ENCODE measurements at places on chromosomes 4 and X.

GRCh38 chrX:48829016-48829735, 2.9 kb downstream of the ERAS start:
- H3K27ac ChIP-seq = no peak overlapping the region
- H3K4me1 ChIP-seq = peaks cover 7% of the 10 kb centered on the region
- no peak overlapping the region for H3K4me3 ChIP-seq
- peaks cover 41% of the 10 kb centered on the region for H3K27me3 ChIP-seq

GRCh38 chrX:54248309-54248708, 65.3 kb upstream of the FAM120C start:
- DNase-seq = no peak
- no peak overlapping the region for H3K27ac ChIP-seq
- H3K4me3 ChIP-seq = no peak overlapping the region
- H3K27me3 ChIP-seq = no peaks in the 10 kb centered on the region

GRCh38 chrX:55486736-55487135, 2.9 kb downstream of the USP51 start:
- H3K4me3 ChIP-seq = no peak overlapping the region
- peaks cover 2% of the 10 kb centered on the region for H3K36me3 ChIP-seq
- H3K27me3 ChIP-seq = no peaks in the 10 kb centered on the region
- no peak for DNase-seq

DNA sequence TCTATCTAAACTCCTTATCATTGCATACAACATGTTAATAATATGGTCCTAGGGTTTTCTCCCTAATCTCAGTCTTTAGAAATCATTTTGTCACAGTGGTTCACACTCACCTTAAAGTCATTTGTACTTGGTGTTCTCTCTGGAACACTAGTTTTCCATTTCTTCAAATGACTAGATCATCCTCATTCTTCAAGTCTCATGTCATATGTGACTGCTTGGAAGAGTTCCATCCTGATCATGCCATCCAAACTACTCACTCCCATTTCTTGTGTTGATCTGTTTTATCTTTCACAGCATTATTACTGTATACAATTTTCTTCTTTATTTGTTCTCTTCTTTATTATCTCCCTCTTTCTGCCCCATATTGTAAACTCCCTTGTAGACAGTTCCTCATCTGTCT, 66.5 kb downstream of the HTR2C start:
- no peaks in the 10 kb centered on the region for H3K36me3 ChIP-seq
- H3K27ac ChIP-seq = no peak overlapping the region
- H3K4me1 ChIP-seq = no peaks in the 10 kb centered on the region
- no peaks in the 10 kb centered on the region for H3K27me3 ChIP-seq
- no peak overlapping the region for H3K4me3 ChIP-seq
- no peak for DNase-seq

- no peaks in the 10 kb centered on the region for H3K27me3 ChIP-seq
- no peak overlapping the region for H3K4me3 ChIP-seq
- peaks cover 75% of the 10 kb centered on the region for H3K36me3 ChIP-seq
- H3K4me1 ChIP-seq = peaks cover 87% of the 10 kb centered on the region
Observed at GRCh38 chr4:82360298-82361177, 13.3 kb downstream of the HNRNPD start.

DNA sequence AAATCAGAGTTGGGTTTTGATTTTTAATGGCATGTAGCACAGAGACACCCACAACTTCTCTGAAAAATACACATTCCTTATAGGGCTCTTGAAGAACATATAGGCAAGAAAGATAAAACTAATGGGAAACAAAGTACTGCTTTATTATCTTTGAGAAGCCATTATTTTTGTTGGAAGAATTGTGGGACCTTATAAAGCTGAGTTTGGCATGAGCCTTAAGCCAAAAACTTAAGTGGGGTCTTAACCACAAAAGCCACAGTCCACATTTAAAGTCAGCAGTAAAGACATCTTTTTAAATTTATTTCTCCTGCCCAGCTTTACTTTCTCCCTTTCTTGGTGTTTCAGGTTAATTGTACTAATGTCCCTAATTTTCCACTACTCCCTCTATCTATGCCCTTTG, 1297.3 kb downstream of the C4orf33 start:
- H3K4me1 ChIP-seq = no peaks in the 10 kb centered on the region
- no peaks in the 10 kb centered on the region for H3K27me3 ChIP-seq
- no peak overlapping the region for H3K27ac ChIP-seq
- H3K36me3 ChIP-seq = no peaks in the 10 kb centered on the region

- no peak for DNase-seq
- H3K27me3 ChIP-seq = peaks cover 2% of the 10 kb centered on the region
- H3K36me3 ChIP-seq = no peaks in the 10 kb centered on the region
- peaks cover 19% of the 10 kb centered on the region for H3K4me1 ChIP-seq
- no peak overlapping the region for H3K27ac ChIP-seq
- no peak overlapping the region for H3K4me3 ChIP-seq
Observed at GRCh38 chr4:7906171-7906701, 33.4 kb downstream of the AFAP1 start.

DNA sequence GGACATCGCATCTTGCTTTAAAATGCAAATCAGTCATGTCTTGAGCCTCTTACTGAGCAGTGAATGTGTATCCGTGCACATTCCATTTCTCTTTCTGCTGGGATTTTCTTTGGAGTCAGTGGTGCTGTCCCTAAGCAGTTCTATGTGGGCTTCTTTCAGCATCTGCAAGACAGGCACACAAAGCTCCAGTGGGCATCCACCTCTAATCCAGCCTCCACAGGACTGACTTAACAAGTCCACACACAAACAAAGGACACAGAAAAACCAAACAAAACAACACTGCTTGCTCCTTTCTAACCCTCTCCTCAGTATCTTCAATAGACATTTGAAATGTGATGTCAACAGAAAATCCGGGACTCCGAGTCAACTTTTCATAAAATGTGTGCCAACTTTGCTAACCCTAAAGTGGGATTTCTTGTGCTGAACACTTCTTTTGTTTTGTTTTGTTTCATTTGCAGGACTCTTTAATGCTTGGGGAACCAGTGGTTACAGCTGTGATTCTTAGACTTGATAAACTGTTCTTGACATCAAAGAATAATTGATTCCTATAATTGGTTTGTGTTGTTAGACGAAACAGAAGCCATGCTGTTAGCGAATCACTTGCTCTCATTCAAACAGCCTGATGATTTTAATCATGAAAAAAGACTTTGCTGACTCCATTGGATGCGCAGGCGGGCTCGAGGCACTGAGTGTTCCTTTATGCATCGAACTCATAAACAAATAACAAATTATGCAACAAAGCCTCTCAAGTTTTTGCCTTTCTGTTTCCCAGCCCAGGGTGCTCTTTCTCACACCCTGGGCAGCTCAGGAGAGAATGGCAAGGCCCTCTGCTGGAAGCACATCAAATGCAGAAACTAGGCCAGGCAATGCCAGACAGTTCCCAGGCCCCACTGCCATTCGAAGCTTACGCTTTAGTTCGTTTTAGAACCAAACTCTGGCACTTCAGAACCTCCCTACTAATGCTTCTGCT, 20.1 kb downstream of the ETNPPL start:
- H3K27ac ChIP-seq = no peak overlapping the region
- DNase-seq = no peak
- peaks cover 8% of the 10 kb centered on the region for H3K4me1 ChIP-seq
- peaks cover 2% of the 10 kb centered on the region for H3K27me3 ChIP-seq

GRCh38 chrX:7318241-7318640, 170.3 kb upstream of the PUDP start:
- no peaks in the 10 kb centered on the region for H3K27me3 ChIP-seq
- no peaks in the 10 kb centered on the region for H3K4me1 ChIP-seq
- DNase-seq = no peak
- H3K27ac ChIP-seq = no peak overlapping the region
- H3K4me3 ChIP-seq = no peak overlapping the region

DNA sequence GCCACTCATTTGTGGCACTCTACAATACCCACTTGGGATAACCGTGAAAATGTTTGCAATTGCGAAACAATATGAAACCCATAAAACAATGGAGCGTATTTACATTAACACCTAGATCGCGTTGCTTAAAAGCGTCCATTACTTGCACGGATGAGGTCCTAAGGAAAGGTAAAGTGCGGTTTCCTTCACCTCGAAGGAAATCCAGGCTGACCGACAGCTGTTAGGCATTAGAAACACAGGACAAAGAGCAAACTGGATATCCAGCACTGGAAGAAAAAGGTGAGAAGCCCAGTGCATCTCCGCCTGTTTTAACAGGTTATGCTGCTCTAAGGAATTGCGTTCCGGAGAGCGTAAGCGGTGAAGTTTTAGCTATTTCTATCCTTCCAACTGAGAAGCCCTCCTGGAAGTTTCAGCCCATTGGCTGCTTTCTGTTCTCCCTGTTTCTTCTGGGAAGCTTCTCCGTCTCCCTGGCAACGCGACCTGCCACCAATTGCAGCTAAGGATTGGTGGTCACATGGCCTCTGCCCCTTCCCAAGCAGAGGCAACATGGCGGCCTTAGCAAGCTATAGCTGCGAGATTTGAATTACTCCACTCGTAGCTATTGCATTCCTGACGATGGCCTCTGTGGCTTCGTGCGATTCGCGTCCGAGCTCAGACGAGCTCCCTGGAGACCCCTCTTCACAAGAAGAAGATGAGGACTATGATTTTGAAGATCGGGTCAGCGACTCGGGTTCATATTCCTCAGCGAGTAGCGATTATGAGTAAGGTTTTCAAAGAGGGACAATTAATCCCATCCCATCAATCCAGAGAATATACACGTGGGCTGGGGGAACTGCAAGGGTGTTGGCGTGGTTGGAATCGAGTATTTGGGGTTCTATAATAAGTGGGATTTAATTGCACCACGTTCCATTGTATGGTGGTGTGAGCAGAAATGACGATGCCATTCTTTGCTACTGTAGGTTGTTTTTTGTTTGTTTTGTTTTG, at the start of gene INTU:
TSS of gene INTU (plus strand) at position 538 of the 984 bp plus-strand sequence. CDS start at position 616, 78 bp downstream.
- no peaks in the 10 kb centered on the region for H3K36me3 ChIP-seq
- peak; percentile 48 for DNase-seq
- H3K4me3 ChIP-seq = peak within 1 kb of the TSS; percentile 68
- peaks cover 36% of the 10 kb centered on the region for H3K27me3 ChIP-seq
- peaks cover 11% of the 10 kb centered on the region for H3K4me1 ChIP-seq

GRCh38 chr4:83083925-83084475, 30.5 kb downstream of the PLAC8 start:
- peak overlapping the region; percentile 38 for H3K4me3 ChIP-seq
- peak overlapping the region; percentile 90 for H3K27ac ChIP-seq
- no peaks in the 10 kb centered on the region for H3K27me3 ChIP-seq
- H3K4me1 ChIP-seq = peaks cover 36% of the 10 kb centered on the region

DNA sequence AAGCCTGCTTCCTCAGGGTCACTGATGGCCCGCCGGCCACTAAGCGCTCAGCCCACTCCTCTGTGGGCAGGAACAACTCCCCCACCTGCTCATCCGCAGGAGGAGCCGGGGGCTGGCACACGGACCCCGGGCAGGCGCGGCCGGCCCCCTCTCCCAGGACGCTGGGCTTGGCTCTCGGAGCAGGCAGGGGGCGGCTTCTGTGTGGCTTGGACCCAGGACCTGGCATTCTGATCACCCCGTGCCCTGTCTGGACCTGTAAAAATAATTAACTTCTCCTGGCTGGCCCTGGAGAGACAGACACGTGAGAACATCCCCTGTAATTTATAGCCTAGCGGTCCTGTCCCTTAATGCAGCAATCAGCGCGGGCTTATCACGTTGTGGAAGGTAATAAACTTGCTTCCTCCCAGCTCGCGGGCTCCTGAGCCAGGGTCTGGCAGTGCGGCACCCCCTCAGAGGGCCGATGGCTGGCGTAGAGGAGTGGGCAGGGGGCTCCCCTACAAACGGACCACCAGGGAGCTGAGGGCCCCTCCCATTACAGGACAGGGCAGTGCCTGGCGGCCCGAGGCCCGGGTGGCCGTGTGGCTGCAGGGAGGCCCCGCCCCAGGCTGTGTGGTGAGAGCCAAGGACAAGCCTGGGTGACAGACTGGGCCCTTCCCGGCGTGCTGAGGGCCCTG, 84.5 kb upstream of the NKX1-1 start:
- no peak overlapping the region for H3K27ac ChIP-seq
- H3K27me3 ChIP-seq = peaks cover 2% of the 10 kb centered on the region
- peaks cover 2% of the 10 kb centered on the region for H3K36me3 ChIP-seq
- H3K4me1 ChIP-seq = no peaks in the 10 kb centered on the region

- H3K36me3 ChIP-seq = no peaks in the 10 kb centered on the region
- no peaks in the 10 kb centered on the region for H3K27me3 ChIP-seq
- no peaks in the 10 kb centered on the region for H3K4me1 ChIP-seq
- DNase-seq = no peak
- H3K27ac ChIP-seq = no peak overlapping the region
- no peak overlapping the region for H3K4me3 ChIP-seq
Observed at GRCh38 chrX:44227991-44228390, 115.5 kb downstream of the EFHC2 start.

DNA sequence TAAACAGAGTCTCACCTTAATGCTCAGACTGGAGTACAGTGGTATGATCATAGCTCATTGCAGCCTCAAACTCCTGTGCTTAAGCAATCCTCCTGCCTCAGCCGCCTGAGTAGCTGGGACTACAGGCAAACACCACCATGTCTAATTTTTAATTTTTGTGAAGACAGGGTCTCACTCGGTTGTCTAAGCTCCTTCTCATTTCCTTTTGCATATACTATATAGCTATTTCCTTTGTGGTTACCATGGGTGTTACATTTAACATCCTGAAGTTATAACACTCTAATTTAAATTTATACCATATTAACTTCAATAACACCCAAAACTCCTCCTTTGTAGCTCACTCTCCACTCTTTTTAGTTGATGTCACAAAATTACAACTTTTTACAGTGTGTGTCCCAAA, 114.3 kb downstream of the DCK start:
- no peak for DNase-seq
- H3K27me3 ChIP-seq = no peaks in the 10 kb centered on the region
- H3K4me3 ChIP-seq = peak overlapping the region; percentile 48
- peaks cover 31% of the 10 kb centered on the region for H3K4me1 ChIP-seq
- peak overlapping the region; percentile 88 for H3K27ac ChIP-seq

GRCh38 chrX:28324321-28324721, 262.9 kb upstream of the IL1RAPL1 start:
- no peak for DNase-seq
- H3K27me3 ChIP-seq = no peaks in the 10 kb centered on the region
- H3K27ac ChIP-seq = no peak overlapping the region
- H3K36me3 ChIP-seq = no peaks in the 10 kb centered on the region
- no peak overlapping the region for H3K4me3 ChIP-seq

DNA sequence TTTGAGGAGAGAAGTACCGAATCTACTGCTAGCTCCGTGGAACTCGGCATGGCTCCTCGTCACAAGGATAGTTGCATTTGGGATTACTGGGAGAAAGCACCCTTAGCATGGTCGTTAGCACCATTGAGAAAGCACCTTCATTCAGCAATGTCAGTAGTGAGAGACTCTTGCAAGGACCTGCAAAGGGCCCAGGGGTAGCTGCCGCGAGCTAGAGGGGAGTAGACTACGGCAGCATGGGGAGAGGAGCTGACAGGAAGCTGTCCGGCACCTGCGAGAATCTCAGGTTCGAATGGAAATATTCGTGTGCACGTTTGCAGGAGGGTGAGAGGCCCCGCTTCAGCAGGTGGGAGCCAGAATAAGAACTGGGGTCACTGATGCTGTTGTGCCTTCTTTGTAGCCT, 20.2 kb downstream of the TLR10 start:
- no peak overlapping the region for H3K4me3 ChIP-seq
- H3K27ac ChIP-seq = no peak overlapping the region
- DNase-seq = no peak
- H3K27me3 ChIP-seq = no peaks in the 10 kb centered on the region
- H3K4me1 ChIP-seq = peaks cover 25% of the 10 kb centered on the region

- H3K4me3 ChIP-seq = no peak overlapping the region
- no peak for DNase-seq
- no peaks in the 10 kb centered on the region for H3K4me1 ChIP-seq
Observed at GRCh38 chrX:94914235-94914634, 1240.2 kb downstream of the FAM133A start.

- no peak overlapping the region for H3K27ac ChIP-seq
- no peaks in the 10 kb centered on the region for H3K27me3 ChIP-seq
- no peaks in the 10 kb centered on the region for H3K4me1 ChIP-seq
- no peak for DNase-seq
Observed at GRCh38 chr4:79273915-79274314, 51.9 kb downstream of the NAA11 start.
